ENCODE measurements at places on chromosomes 12 and 14.

DNA sequence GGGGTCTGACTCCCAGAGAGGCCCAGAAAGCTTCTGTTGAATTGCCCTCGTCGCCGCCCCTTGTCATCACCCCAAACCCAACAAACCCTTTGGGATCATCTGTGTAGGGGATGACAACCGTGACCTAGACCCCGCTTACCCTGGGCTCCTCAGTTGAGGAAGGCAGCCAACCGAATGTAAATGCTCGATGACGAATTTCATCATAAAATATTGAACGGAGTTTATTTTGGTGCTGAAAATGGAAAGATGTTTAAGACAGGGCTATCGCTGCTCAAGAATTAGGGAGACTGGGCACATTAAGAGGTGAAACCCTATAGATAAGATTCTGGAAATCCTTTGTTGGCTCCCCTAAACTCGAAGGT lies 512 bp downstream of the ACTR10 start:
- no peak for DNase-seq

DNA sequence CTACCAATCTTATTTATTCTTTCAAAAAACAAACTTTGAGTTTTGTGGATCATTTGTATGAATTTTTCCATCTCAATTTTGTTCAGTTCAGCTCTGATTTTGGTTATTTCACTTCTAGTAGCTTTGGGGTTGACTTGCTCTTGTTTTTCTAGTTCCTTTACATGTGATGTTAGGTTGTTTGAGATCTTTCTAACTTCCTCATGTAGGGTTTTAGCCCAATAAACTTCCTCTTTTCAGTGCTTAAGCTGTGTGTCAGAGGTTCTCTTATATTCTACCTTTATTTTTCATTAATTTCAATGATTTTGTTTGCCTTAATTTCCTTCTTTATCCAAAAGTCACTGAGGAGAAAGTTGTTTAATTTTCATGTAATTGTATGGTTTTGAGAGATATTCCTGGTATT lies 860.4 kb upstream of the FBXO33 start:
- DNase-seq: no peak

DNA sequence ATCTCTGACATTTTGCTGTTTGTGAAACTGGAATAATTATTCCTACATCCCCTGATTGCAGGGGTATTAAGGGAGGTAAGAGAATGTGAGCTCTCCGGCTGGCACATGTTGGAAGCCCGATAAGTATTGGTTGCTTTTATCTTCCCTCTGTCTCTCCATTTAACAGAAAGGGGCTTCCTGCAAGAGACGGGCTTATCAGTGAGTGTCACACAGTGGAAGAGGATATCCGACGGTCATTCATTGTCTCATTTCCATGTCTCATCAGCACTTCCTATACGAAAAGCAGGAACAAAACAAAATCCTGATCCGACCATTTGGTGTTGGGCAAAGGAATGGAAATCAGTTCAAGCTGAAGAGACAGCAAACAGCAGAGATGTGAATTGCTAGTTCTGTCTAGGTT lies 10.7 kb downstream of the DYRK4 start:
- no peak for DNase-seq

DNA sequence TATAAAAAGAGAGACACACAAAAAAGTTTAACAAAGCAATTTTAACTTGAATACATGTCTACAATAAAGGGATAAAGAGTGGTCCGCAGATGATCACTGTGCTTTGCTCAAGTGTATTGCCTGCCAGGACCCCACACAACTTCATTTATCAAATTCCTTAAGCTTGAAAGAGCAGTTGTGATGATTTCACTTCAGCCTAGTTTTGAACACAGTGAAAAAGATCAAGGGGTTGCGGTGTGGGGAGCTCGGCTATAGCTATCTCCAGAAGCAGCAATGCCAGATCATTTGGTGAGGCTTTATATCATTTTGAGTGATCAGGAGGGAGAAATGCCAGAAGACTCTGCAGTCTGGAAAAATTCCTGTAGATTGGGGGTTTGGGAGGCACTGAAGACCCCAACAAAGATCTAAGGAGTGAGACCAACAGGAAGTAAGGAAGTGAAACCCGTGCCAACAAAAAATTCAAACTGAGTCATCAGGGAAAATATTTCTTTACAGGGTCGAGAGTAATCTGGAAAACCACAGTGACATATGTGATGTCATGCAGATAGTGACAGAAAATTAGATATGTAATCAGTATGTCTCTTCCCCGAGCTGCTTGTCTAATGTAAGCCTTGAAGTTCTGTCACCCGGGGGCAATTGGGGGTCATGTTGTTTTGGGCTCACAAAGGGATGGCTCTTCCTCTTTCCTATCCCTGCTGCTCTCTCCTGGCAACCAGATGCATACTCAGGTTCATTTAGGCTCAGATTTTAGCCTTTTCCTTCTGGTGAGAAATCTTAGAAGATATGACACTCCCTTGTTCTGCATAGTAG lies 221.8 kb downstream of the MSRB3 start:
- DNase-seq: no peak

- no peak for DNase-seq
Observed at GRCh38 chr12:53101931-53102781, 1.1 kb upstream of the SOAT2 start.

- no peak for DNase-seq
Observed at GRCh38 chr12:97535582-97535981, 73.0 kb downstream of the RMST start.

Measured in stimulated activated CD8-positive, alpha-beta memory T cell treated with anti-CD3 and anti-CD28 coated beads, Interleukin-4, amount 100 ng/mL, for 1 hour (primary cell).